ENCODE measurements at places on chromosomes 3 and 15.
A peak's percentile ranks its signal among the peaks of the same experiment; 100 is the strongest.

GRCh38 chr3:126857928-126858327 is 125.0 kb upstream of the PLXNA1 start:
- H3K4me3 ChIP-seq, result no peak overlapping the region
- peak overlapping the region; percentile 64 for H3K27ac ChIP-seq
- H3K36me3 ChIP-seq, result no peaks in the 10 kb centered on the region
- H3K27me3 ChIP-seq, result no peaks in the 10 kb centered on the region

DNA sequence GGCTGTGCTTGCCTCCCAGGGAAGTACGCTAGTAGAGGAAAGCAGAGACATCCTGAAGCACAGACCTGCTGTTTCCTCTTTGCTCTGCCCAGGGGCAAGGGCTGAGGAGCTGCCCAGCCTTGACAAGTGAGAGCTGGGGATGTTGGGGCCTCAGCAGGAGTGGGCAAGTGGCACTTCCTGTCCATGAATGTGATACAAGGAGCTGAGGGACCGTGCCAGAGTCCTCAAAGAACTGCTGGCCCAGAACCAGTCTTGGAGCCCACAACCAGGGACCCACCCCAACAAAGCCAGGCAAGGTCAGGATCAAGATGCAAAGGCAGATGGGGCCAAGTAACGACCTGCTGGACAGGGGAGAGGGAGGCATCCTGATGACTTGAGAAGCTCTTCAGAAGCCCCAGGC is 70.3 kb downstream of the TRIM42 start:
- H3K27me3 ChIP-seq, result no peaks in the 10 kb centered on the region
- no peak overlapping the region for H3K4me3 ChIP-seq
- no peak for DNase-seq
- no peaks in the 10 kb centered on the region for H3K4me1 ChIP-seq
- no peaks in the 10 kb centered on the region for H3K36me3 ChIP-seq

GRCh38 chr3:32455609-32456428 is 46.8 kb downstream of the CMTM6 start:
- H3K36me3 ChIP-seq, result no peaks in the 10 kb centered on the region
- no peaks in the 10 kb centered on the region for H3K4me1 ChIP-seq
- no peak for DNase-seq
- no peaks in the 10 kb centered on the region for H3K27me3 ChIP-seq
- no peak overlapping the region for H3K27ac ChIP-seq

- H3K36me3 ChIP-seq, result no peaks in the 10 kb centered on the region
- H3K27me3 ChIP-seq, result no peaks in the 10 kb centered on the region
- no peaks in the 10 kb centered on the region for H3K4me1 ChIP-seq
- H3K27ac ChIP-seq, result no peak overlapping the region
- no peak overlapping the region for H3K4me3 ChIP-seq
Observed at GRCh38 chr3:46705022-46705530, 3.9 kb downstream of the TMIE start.

DNA sequence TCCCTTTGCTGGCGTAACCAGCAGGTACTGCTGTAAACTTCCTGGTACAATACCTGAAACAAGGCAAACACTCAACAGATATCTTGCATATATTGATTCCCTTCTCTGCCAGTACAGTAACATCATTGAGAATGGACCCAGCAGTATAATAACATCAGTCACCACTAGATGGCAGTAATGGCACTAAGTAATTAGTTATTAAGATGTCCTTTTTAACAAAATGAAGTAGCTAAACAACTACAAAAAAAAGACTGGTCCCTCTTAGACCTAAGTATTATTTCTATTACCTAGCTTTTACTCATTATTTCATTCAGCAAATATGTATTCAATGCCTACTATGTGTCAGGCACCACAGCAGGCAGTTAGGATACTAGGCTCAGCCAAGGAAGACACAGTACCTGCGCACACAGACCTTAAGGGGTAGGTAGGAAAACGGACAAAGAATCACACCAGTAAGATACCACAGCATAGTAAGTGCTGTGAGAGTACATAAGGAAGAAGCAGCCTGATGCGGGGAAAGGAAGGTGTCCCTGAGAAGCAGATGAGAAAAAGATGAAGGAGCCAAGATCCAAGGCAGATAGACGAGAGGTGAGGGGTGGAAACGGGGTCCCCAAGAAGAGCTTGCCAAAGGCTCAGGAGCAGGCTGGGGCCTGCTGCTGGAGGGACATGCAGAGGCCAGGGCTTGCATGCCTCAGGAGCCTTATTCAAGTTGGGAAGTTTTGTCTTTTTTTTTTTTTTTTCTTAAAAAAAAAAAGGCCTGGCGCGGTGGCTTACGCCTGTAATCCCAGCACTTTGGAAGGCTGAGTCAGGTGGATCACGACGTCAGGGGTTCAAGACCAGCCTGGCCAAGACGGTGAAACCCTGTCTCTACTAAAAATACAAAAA is 102.7 kb upstream of the CHD2 start:
- no peaks in the 10 kb centered on the region for H3K27me3 ChIP-seq
- peaks cover 13% of the 10 kb centered on the region for H3K4me1 ChIP-seq

DNA sequence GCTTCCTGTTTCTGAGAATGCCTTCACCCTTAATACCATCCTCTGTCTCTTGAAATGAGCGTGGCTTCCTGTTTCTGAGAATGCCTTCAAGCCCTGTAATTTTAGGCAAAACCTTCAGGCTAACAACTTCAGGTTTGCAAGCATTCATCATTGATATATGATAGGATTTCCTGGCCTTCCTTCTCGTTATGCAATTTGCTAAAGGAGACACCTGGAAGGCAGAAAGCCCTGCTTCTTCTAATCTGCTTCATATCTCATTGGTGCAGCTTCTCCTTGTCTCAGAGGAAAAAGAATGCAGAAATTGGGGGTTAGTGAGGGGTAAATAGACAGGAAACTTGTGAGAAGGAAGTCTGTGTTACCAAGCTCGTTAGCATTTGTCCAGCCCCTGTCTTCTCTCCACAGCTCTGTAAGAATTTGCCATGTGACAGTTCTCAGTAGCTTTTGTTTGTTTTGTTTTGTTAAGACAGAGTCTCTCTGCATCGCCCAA is 7.3 kb downstream of the ARL6IP5 start:
- H3K36me3 ChIP-seq, result peaks cover 40% of the 10 kb centered on the region
- H3K27ac ChIP-seq, result peak overlapping the region; percentile 94
- H3K4me1 ChIP-seq, result peaks cover 46% of the 10 kb centered on the region
- H3K27me3 ChIP-seq, result no peaks in the 10 kb centered on the region
- no peak overlapping the region for H3K4me3 ChIP-seq
- DNase-seq, result no peak

- H3K27me3 ChIP-seq, result no peaks in the 10 kb centered on the region
- no peak overlapping the region for H3K4me3 ChIP-seq
- no peak for DNase-seq
- H3K36me3 ChIP-seq, result no peaks in the 10 kb centered on the region
Observed at GRCh38 chr3:101868534-101869464, 19.5 kb downstream of the NFKBIZ start.

DNA sequence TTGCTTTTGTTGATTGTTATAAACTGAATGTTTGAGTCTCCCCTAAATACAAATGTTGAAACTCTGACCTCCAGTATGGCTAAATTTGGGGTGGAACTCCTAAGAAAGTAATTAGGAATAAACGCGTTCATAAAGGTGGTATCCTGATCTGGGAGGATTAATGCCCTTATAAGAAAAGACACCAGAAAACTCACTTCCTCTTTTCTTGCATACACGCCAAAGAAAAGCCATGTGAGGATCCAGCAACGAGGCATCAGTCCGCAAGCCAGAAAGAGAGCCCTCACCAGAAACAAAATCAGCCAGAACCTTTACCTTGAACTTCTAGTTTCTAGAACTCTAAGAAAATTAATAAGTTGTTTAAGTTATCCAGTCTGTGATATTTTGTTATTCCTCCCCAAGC is 37.4 kb upstream of the AZI2 start:
- H3K4me1 ChIP-seq, result no peaks in the 10 kb centered on the region
- no peaks in the 10 kb centered on the region for H3K27me3 ChIP-seq
- H3K27ac ChIP-seq, result no peak overlapping the region
- H3K4me3 ChIP-seq, result no peak overlapping the region
- DNase-seq, result no peak

All from RWPE2 (cell line).